ENCODE measurements at places on chromosomes 1 and 21.

GRCh38 chr1:63124666-63125191 lies 197.6 kb upstream of the FOXD3 start:
- peak; percentile 4 for DNase-seq

DNA sequence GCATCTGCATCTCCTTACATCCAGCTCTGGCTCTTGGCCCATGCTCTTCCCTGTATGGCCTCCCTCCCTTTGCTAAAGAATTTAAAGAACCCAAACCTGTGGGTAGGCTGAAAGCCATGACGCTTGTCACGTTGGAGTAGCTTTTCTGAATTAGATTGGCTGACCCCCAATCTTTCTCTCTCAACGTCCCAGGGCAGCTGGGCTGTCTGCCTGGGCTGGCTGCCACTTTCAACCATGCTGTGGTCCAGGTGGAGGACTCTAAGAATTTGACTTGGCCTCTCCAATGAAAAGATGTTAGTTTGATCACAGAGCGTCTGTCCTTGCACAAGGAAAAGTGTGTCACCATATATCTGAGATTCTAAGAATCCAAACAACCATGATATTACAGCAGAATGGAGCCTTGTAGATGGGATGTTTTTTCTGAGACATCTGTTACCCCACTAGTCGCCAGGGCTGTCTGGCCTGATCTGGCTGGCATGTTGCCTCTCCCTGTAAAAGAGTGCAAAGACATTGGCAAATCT lies 6.5 kb upstream of the IGSF3 start:
- DNase-seq: no peak

DNA sequence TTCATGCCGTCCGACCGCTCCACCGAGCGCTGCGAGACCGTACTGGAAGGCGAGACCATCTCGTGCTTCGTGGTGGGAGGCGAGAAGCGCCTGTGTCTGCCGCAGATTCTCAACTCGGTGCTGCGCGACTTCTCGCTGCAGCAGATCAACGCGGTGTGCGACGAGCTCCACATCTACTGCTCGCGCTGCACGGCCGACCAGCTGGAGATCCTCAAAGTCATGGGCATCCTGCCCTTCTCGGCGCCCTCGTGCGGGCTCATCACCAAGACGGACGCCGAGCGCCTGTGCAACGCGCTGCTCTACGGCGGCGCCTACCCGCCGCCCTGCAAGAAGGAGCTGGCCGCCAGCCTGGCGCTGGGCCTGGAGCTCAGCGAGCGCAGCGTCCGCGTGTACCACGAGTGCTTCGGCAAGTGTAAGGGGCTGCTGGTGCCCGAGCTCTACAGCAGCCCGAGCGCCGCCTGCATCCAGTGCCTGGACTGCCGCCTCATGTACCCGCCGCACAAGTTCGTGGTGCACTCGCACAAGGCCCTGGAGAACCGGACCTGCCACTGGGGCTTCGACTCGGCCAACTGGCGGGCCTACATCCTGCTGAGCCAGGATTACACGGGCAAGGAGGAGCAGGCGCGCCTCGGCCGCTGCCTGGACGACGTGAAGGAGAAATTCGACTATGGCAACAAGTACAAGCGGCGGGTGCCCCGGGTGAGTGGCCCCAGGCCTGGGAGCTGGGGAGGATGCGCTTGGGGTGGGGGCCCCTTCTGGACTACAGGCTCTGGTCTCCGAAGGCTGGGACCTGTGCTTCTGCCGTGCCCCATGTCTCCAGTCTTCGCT lies 1.1 kb downstream of the SKI start:
- peak; percentile 84 for DNase-seq

DNA sequence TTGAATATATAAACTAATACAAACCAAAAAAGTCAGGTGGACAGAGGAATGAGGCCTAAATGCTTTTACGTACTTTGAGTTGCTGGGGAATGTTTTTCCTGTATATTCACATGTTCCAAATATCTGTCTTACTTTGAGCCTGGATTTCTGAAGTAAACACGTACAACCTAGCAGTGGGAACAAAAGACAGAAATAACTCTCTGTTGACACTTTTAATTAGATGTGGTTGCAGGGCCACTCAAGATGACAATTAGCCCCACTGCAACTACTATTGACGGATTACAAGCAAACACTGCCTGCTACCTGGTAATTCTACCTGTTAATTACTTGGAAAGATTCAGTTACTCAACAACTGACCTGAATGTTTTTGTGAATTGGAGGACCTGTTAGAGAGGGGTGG lies 196.9 kb downstream of the TTLL7 start:
- no peak for DNase-seq

GRCh38 chr1:33727310-33727709 lies 136.6 kb upstream of the HMGB4 start:
- no peak for DNase-seq

DNA sequence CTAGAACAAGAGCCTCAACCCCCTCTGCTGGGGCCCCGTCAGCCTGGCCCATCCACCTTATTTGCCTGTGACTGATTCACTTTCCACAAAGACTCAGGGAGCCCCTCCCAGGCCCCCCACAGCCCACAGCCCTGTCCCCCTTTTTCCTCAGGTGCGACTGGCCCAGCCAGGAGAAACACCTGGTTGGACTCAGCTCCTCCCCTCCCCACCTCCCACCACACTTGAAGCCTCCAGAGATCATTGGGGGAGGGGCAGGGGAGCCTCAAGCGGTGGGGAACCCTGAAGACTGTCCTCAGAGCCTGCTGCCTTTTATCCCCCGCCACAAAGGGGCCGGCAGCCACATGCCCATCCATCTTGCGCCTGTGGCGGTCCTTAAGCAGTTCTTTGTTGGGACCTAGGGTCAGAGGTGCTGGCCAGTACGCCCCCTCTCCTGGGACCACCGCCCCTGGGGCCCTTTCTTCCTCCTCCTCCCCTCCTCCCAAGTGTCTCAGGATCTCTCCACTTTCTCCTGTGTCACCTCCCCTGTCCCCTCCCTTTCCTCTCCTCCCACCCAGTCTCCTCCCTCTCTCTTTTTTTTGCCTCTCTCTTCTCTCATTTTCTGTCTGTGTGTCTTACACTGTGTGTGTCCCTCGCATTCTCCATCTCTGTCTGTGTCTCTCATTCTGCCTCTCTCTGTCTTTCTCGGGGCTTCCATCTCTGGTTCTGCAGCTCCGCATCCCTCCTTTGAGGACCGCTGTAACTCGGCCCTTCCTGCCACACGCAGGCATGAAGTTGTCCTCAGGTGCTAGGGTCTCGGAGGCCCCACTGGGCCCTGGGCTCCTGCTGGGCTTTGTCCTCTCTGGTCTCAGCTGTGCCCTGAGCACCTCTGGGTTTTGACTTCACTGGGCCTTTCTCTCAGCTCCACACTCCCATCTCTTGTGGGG lies 12.2 kb downstream of the CRABP2 start:
- DNase-seq: no peak

DNA sequence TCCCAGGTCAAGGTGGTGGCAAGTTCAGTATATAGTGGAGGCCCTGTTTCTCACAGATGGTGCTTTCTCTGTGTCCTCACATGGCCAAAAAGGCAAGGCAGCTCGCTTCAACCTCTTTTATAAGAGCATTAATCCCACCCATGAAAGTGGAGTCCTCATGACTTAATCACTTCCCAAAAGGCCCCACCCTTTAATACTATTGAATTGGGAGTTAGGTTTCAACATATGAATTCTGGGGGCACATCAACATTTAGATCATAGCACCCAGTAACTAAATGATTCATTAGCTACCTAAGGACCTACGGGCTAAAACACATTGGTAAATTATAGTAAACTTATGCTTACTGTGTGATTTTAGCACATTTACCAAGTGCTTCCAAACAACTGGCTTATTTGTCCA lies 317.9 kb downstream of the LTN1 start:
- DNase-seq: no peak

GRCh38 chr1:6771441-6771769 lies 13.8 kb upstream of the CAMTA1 start:
- no peak for DNase-seq

GRCh38 chr1:98044071-98044697 lies 123.3 kb upstream of the DPYD start:
- no peak for DNase-seq

- no peak for DNase-seq
Measured at GRCh38 chr1:86365896-86366295, 30.2 kb downstream of the ODF2L start.

DNA sequence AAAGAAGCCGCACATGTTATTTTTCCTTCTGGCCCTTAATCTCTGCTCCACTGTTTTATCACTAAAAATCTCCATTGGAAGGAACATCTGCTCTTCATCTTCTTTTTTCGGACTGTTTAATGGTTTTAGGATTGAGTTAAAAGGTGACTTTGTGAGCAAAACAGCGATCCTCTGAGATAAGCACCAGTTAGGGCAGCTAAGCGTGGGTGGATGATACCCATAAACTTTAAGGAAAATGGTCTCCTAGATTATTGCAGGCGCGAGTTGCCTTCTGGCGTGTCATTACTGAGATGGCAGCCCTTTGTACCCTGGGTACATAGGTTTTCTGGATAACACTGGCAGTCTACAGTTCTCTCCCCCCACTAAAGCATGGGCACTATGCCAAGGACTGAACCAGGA lies 44.0 kb upstream of the HMGB4 start:
- DNase-seq: no peak

DNA sequence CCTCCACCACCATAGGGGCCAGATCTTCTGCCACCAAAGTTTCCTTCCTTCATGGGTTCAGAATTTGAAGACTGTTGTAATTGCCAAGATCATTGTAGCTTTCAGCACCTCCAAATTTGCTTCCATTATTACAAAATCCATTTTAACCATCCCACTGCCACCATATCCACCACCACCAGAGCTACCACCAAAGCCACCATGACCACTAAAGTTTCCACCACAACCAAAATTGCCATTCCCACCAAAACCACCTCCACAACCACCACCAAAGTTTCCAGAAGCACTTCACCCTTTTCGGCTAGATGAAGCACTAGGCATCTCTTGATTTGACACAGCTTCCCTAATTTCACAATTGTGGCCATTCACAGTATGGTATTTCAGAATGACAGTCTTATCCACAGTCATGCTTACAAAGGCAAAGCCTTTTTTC lies 45.2 kb downstream of the SLC30A7 start:
- DNase-seq: no peak

- no peak for DNase-seq
Measured at GRCh38 chr1:50783286-50783685, 176.8 kb downstream of the FAF1 start.

DNA sequence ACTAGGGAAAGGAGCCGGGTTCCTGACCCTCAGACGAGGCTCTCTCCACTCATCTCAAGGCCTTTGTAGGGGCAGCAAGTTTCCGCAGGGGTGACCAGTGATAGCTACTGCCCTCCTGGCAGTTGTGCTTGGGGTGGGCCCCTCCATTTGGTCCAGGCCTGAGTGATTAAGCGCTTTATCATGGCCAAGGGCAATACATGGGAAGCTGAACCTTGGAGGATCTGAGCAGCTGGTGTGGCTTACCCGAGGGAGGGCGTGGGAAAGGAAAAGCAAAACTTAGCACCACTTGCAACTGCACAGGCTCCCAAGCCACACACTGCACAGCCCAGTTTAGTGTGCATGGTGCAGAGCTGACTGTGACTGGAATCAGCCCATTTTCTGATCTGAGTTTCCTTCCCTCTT lies 47.8 kb downstream of the GADD45A start:
- DNase-seq: no peak

GRCh38 chr1:77281491-77282186 lies at the start of gene AK5:
Gene AK5 (plus strand): TSS chr1:77282019. CDS start chr1:77282314, 295 bp downstream.
- DNase-seq: no peak

GRCh38 chr1:220233927-220234326 lies 38.3 kb downstream of the RAB3GAP2 start:
- no peak for DNase-seq

DNA sequence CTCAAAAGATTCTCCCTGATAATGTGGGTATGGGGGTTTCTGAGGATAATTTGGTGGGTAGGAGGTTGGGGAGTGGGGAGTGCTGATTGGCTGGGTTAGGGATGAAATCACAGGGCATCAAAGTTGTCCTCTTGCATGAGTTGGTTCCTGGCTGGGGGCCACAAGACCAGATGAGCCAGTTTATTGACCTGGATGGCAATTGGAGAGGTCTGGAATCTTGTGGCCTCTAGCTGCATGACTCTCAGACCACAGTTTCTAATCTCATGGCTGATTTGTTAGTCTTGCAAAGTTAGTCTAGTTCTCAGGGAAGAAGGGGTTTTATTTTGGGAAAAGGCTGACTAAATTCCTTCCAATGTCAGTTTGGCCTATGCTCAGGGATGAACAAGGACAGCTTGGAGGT lies 3.3 kb upstream of the GBP1 start:
- no peak for DNase-seq

DNA sequence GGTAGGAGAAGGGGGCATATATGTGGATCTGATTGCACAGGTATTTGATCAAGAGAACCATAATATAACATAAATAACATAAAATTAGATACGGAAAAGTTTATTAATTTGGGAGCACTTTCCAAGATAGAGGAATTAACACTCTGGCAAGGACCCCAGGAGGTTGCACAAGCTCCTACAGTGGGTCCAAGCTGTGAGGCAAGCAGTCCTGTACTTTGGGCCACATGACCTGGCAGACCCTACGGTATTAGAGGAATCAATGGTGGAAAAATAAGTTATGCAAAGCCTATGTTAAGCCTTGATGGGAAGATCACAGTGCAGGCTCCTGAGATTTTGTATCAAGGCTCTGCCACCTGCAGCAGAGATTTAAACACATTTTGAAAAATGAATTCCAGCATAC lies 220.1 kb downstream of the COL24A1 start:
- no peak for DNase-seq

GRCh38 chr1:46113948-46114347 lies 18.5 kb downstream of the PIK3R3 start:
- no peak for DNase-seq

GRCh38 chr1:100390531-100390930 lies 38.2 kb downstream of the CDC14A start:
- DNase-seq: no peak

GRCh38 chr1:159008744-159009188 lies 941 bp upstream of the IFI16 start:
- peak; percentile 27 for DNase-seq

- DNase-seq: no peak
Measured at GRCh38 chr1:52436817-52437216, 32.4 kb downstream of the PRPF38A start.

- no peak for DNase-seq
Measured at GRCh38 chr1:81209461-81209860, 591.3 kb upstream of the ADGRL2 start.

DNA sequence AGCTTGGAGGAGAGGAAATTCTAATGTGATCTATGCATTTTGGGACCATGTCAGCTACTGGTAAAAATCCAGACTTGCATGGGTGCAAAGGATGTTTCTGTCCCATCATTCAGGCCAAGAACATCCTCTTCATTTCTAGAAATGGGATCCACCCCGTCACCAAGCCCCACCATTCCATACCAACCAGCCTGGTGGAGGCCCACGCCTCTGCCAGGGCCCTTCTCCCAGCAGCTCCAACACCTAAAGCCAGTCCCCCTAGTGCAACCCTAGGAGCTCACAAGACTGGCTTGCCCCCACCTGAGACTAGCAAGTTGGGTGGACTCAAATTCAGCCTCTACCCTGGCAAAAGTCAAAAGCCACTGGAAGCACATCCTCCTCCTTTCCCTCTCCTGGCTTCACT lies 1.9 kb downstream of the ARHGEF11 start:
- DNase-seq: no peak
